Cerebellar nuclear complex (tissue), 1 donor: ENCODE measurements at places on chromosomes 13 and 19.

GRCh38 chr13:28718196-28718542 lies 601 bp downstream of the SLC46A3 start:
- no peak for DNase-seq

- DNase-seq = no peak
These were observed 334.8 kb upstream of the OBI1 start for GRCh38 chr13:78993792-78994191.

- DNase-seq = no peak
These were observed at the start of gene KLK1 for GRCh38 chr19:50823389-50824042. TSS of gene KLK1 (minus strand) at chr19:50823787. CDS start at chr19:50823748, 39 bp downstream.

DNA sequence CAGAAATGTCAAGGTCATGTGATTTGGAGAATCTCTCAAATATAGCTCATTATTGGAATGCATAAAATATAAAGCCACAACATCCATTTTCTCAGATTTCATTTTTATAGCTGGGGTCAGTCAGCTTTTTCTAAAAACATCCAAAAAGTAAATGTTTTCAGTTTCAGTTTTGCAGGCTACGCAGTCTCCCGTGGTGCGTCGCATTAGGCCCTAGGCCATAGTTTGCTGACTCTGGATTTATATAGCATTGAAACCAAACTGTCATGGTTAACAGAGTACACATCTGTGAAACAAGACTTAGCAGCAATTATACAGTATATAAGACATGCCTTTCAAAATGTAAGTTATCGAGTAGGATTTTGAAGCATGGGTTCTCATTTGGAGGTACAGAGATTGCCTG lies 140.0 kb downstream of the IRS2 start:
- no peak for DNase-seq

- no peak for DNase-seq
These were observed 56.4 kb downstream of the NUFIP1 start for GRCh38 chr13:44932850-44933251.

- no peak for DNase-seq
These were observed 17.5 kb downstream of the MIPEP start for GRCh38 chr13:23871616-23872220.

DNA sequence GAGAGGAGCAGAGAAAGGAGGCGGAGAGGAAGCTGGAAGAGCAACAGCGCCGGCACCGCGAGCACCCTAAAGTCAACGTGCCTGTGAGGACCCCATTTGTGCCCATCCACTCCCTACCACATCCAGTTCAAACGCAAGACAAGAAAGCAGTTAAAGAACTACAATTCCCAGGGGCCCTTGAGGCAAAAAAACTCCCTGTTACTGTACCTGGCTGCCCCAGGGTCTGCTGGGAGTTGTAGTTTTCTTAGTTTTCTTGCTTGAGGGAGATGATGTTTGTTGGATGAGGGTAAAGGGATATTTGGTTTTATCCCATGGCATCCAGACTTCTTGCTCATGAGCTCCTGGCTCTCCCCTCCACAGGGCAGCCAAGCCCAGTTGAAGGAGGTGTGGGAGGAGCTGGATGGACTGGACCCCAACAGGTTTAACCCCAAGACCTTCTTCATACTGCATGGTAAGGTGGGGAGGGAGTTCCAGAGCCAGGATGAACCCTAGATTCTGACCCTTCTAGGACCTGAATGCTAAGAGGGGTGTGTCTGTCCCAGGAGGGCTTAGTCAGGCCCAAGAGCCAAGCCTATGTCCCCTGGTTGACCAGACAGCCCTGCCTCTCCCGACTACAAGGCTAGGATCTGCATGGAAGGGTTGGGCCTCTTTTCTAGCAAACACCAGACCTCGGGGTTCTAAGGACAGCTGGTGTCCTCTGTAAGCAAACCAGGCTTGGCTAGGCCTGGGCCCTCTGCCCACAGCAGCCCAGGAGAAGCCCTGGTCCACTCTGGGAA lies 13.2 kb downstream of the NUCB1 start:
- DNase-seq = no peak

DNA sequence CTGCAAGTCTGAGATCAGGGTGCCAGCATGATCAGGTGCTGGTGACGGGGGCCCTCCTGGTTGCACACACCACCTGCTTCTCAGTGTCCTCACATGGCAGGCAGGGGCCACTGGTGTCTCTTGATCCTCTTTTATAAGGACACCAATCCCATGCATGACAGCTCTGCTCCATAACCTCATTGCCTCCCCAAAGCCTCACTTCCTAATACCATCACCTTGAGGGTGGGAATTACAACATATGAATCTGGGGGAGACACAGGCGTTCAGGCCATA lies 15.0 kb upstream of the MIER2 start:
- no peak for DNase-seq

GRCh38 chr13:90448466-90449037 lies 898.9 kb upstream of the MIR17HG start:
- no peak for DNase-seq

DNA sequence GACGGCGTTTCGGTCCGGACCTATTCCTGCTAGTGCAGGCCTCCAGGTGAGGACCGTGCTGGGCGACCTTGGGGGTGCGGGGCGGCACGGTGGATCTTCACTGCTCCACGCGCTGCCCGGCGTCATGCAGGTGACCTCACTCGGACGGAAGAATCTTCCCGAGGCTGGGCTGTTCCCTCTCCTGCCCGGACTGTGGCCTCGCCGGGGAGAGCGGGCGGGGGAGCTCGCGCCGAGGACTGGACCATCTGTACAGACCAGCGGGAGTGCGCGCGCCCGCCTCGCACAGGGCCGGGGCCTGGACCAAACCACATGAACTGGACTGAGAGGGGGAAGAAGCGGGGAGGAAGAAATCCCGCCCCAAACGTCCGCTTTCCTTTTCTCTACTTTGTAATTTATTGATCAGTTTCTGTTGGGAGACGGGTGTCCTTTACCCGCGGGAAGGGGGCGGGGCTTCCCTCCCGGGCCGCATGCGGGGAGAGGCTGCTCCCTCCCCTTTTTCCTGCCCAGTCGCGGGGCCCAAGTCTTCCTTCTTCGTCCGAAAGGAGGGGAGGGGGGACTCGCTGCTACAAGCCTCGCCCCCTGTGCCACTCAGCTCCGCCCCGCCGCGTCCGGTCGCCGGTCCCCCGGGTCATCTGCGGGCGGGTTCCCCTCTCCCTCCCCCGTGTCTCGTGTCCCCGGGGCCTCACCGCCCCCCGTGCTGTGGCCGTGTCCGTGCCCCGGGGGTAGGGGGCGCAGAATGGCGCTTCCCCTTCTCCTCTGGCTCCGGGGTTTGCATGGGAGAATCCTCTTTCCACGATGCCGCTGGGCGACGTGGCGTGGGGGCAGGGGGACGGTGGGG lies 4.9 kb downstream of the HRC start:
- DNase-seq = peak; percentile 59

- no peak for DNase-seq
These were observed 311.5 kb downstream of the RFC3 start for GRCh38 chr13:34129436-34129835.

DNA sequence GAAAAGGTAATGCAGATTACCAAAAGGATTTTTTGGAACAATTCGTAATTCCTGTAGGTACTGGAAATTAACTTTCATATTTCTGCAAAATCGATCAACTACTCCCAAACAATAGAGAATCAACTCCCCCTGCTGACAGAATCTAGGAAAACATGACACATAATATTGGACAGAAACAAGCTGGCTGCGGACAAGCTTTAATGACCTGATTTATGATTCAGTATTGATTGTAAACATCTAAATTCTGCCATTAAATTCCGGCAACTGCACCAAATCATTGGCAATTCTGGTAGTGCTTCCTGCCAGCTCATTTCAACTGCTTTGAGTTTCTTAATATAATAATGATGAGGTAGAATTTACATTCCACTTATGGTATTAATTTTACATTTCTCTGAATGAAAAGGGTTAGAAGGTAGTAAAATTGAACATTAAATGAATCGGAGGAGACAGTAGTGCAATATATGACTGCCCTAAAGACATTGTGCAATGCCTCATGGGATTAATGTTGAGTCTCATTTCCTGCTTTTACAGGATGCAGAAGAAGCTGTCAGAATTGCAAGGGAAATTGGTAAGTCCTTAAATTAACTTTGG lies 146.5 kb downstream of the PCCA start:
- no peak for DNase-seq

DNA sequence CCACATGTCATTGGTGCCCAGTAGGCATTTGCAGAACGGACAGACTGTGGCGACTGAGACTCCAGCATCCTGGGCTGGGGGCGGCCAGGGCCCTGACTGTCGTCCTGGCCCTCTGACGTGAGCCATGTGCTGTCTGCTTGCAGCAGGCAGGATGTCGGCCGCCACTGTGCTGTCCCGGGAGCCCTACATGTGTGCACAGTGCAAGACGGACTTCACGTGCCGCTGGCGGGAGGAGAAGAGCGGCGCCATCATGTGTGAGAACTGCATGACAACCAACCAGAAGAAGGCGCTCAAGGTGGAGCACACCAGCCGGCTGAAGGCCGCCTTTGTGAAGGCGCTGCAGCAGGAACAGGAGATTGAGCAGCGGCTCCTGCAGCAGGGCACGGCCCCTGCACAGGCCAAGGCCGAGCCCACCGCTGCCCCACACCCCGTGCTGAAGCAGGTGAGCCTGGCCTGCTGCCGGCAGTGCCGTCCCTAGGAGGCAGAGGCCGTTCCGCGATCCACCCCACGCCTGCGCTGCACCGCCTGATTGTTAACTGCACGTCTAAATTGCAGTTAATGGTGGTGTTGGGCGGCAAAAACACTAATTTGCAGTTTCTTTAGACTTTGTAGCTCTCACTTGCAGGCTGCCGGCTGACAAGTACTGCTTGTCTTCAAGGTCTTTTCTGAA lies 14.2 kb downstream of the TSSK6 start:
- no peak for DNase-seq

GRCh38 chr13:108560093-108560492 lies 69.3 kb upstream of the MYO16 start:
- DNase-seq = no peak

GRCh38 chr19:27647423-27647822 lies 1565.5 kb downstream of the UQCRFS1 start:
- no peak for DNase-seq

GRCh38 chr19:45251452-45252354 lies 632 bp downstream of the MARK4 start:
- DNase-seq = no peak

- no peak for DNase-seq
These were observed 14.3 kb upstream of the FAM124A start for GRCh38 chr13:51207881-51208280.
